Epithelial cell of alveolus of lung (primary cell): ENCODE measurements at places on chromosomes 2 and 18. TPM values are rescaled to one million over a fixed set of nuclear protein-coding genes. Genes with fewer than 3 reads are reported as not detected.

The PSMA8 gene
- not detected in 2 replicates for total RNA-seq

The LINC00305 gene
- total RNA-seq, result not detected in 2 replicates

The NEU2 gene
- total RNA-seq, result not detected in 2 replicates

The COL4A3 gene
- 0.13 and 0.48 TPM in 2 replicates for total RNA-seq

The RUFY4 gene
- total RNA-seq, result not detected in 2 replicates

The ANKRD62 gene
- total RNA-seq, result not detected in 2 replicates

The ALKAL2 gene
- total RNA-seq, result 1.2 TPM in 1 of 2 replicates, not detected in the other

The NOSTRIN gene
- 0.26 TPM in 1 of 2 replicates, not detected in the other for total RNA-seq

The IHH gene
- 0.32 TPM in 1 of 2 replicates, not detected in the other for total RNA-seq

The ALPP gene
- total RNA-seq, result not detected in 2 replicates

The RRM2 gene
- 22.0 and 60.6 TPM in 2 replicates for total RNA-seq

The DSG4 gene
- not detected in 2 replicates for total RNA-seq

The CNPPD1 gene
- 16.9 and 26.8 TPM in 2 replicates for total RNA-seq

The CIB4 gene
- total RNA-seq, result not detected in 2 replicates

The GLI2 gene
- 15.1 and 17.2 TPM in 2 replicates for total RNA-seq

The MC5R gene
- total RNA-seq, result not detected in 2 replicates

The RND3 gene
- total RNA-seq, result 63.7 and 87.9 TPM in 2 replicates

The CYS1 gene
- total RNA-seq, result 0.39 TPM in 1 of 2 replicates, not detected in the other

The CFAP65 gene
- total RNA-seq, result not detected in 2 replicates

The GNLY gene
- 0.24 TPM in 1 of 2 replicates, not detected in the other for total RNA-seq

The TFPI gene
- 210 and 396 TPM in 2 replicates for total RNA-seq

The MAL gene
- total RNA-seq, result not detected in 2 replicates
